Activated T-cell treated with anti-CD3 and anti-CD28 coated beads for 24 hours (primary cell): ENCODE measurements at places on chromosomes 5 and 9.

DNA sequence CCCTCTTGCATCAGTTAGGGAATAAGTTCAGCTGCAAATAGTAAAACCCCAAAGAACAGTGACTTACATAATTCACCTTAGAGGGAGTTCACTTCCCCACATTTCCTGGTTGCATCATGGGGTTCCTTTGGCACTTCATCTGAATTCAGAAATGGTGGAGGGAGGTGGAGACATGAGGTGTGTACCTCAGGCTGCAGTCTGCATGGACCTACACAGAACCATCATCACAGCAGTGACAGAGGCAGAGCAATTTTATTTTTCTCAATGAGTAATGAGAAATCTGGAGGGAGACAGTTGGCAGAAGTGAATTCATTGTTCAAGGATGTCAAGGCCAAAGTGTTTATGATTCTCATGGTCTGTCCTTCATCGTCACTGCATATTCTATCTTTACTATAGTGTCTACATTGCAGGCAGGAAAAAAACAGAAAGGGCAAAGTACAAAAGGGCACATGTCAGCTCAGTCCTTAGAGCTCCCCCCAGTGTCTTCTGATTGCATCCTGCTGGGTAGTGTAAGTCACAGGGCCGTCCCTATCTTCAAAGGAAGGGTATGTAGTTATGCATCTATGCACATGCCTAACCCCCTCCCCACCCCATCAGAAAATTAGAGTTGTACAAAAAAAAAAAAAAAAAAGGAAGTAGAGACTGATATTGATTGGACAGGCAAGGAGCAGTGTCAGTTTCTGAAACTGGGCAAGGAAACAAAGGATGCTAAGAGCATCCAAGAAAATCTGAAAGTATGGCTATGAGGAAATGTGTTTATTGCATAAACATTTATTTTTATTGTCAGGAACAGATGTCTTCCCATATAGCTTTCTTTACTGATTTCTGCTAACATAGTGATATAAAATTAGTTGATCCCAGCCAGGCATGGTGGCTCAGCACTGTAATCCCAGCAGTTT is 132.7 kb upstream of the APC start:
- DNase-seq, result no peak

GRCh38 chr9:92988215-92988768 is 41.0 kb downstream of the FGD3 start:
- DNase-seq, result no peak

DNA sequence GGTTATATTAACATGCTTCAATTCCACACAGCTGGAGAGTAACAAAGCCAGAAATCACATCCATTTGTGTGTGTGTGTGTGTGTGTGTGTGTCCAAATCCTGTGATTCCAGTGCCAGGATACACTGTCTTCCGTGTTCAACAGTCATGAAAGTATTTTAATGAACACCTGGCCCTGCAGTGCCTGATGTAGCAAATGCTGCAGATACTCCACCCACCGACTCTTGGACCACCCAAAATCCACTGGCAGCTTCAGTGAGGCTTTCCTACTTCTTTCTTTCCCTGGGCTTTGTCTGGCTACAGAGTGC is 13.1 kb upstream of the INSYN2B start:
- DNase-seq, result no peak

DNA sequence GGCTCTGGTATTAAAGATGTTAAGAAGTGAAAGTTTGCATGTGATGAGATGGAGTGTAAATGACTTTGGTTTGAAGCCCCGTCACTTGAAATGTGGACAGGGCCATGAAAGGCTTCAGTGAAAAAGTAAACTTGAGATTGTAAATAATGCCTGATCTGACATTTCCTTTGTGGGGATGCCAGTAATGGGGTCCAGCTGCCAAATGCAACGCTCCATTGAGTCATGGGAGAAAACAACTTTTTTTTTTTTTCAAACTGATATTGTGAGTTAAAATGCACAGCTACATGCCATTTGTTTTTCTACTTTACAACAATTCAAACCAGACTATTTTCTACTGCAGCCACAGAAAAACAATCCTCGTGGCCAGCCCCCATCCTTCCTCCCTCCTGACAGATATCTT is 327.0 kb upstream of the TNC start:
- no peak for DNase-seq

GRCh38 chr9:128118971-128119665 is 8.4 kb downstream of the PTGES2 start:
- no peak for DNase-seq

GRCh38 chr9:90099262-90099963 is 494.6 kb downstream of the GADD45G start:
- DNase-seq, result no peak

- DNase-seq, result no peak
Measured at GRCh38 chr5:115817386-115817785, 927 bp upstream of the CDO1 start.

GRCh38 chr9:31253800-31254762 is 1130.4 kb upstream of the ACO1 start:
- no peak for DNase-seq

DNA sequence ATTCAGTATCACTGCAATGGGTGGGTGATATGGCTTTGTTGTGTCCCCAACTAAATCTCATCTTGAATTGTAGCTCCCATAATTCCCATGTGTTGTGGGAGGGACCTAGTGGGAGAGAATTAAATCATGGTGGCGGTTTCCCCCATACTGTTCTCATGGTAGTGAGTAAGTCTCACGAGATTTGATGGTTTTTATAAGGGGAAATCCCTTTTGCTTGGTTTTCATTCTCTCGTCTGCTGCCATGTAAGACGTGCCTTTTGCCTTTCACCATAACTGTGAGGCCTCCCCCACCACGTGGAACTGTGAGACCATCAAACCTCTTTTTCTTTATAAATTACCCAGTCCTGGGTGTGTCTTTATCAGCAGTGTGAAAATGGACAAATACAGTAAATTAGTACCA is 9.5 kb upstream of the NANS start:
- DNase-seq, result no peak

DNA sequence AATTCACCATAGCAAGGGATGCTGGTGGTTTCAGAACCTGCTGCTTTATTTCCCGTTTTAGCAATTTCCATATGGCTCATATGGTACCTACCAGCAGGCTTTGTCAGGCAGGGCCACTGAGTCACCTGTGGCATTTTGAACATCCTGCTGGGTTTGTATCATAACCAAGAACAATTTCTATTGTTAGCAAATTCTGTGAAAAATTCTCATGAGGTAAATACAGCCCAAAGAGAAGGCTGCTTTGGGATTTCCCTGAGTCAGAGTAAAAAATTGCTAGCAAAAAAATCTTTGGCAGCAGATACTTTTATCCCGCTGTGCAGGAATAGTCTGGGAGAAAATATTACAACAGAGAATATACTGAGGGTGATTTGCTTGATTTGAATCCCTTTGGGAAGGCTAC is 52.7 kb downstream of the PRR16 start:
- DNase-seq, result no peak

DNA sequence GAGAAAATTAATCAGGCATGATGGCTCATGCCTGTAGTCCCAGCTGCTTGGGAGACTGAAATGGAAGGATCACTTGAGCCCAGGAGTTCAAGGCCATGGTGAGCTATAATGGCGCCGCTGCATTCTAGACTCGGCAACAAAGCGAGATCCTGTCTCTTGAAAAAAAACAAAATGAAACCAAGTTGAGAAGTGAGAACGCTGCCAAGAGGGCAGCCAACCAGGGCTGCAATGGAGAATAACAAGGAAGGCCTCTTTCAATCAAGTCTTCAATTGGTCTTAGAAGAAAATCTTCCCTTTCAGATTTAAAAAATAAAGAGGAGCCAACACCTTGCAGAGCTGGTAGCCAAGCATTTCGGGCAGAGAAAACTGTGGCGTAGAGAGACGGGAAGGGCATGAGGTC is 14.7 kb downstream of the KIAA1958 start:
- no peak for DNase-seq

GRCh38 chr5:14706615-14707021 is 42.1 kb downstream of the OTULIN start:
- DNase-seq, result no peak

GRCh38 chr5:126494393-126494792 is 71.2 kb downstream of the GRAMD2B start:
- DNase-seq, result no peak

DNA sequence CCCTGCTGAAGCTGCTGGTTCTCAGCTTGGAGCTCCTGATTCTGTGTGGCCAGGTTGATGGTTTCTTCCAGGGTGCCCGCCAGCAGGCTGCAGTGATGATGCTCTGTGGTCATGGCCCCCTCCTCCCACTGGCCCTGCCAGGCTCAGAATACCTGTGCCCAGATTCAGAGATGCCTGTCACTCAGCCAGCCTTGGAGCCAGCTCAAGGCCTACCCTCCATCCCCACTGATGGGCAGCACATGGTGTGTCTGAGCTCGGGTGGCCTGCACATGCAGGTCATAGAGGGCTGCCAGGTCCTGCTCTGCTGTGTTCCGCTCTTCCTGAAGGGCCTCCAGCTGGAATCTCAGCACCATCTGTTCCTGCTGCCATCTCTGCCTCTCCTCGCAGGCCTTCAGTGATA is 5.4 kb downstream of the SLC35A4 start:
- DNase-seq, result no peak

DNA sequence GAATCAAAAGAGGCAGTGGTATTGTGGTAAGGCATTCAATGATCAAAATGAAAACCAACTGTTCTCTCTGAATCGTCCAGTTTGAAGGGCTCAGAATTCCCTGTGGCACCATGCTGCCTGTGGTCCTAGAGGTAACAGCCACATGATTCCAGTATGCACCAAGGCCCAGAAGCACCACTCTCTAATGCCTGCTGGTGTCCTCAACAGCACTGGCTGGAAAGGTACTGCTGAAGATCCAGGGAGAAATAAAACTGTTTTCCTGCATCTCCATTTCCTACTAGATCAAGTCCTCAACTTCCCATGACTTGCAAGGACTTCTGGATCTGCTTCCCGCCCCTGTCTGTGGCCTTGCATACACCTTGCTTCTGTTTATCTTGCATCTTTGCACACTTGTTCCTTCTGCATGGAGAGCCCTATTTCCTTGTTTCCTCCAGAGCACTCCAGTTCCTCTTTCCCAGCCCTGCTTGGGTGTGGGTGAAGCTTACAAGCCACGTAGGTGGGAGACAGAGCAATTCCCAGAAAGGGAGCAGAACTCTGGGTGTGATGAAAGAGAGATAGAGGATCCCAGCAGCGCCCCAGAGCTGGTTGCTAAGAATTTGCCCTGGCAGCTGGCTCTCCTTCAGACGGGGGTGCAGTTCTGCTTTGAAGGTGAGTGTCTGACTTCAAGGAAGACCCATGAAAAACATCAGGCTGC is 41.0 kb upstream of the EQTN start:
- no peak for DNase-seq

- DNase-seq, result no peak
Measured at GRCh38 chr9:84170521-84171141, 169.9 kb downstream of the SLC28A3 start.
